Neural crest cell (in vitro differentiated cells): ENCODE measurements at places on chromosomes 7 and 10. TPM values are rescaled to one million over a fixed set of nuclear protein-coding genes. Genes with fewer than 3 reads are reported as not detected.

The SLC16A9 gene
- total RNA-seq = 21.0 and 23.1 TPM in 2 replicates

The LRIT1 gene
- total RNA-seq = not detected in 2 replicates

The IFIT1B gene
- total RNA-seq = not detected in 2 replicates

The GOLGA7B gene
- 0.30 and 0.36 TPM in 2 replicates for total RNA-seq

The EIF3A gene
- total RNA-seq = 163 and 169 TPM in 2 replicates

The CALCR gene
- total RNA-seq = 0.07 TPM in 1 of 2 replicates, not detected in the other

DNA sequence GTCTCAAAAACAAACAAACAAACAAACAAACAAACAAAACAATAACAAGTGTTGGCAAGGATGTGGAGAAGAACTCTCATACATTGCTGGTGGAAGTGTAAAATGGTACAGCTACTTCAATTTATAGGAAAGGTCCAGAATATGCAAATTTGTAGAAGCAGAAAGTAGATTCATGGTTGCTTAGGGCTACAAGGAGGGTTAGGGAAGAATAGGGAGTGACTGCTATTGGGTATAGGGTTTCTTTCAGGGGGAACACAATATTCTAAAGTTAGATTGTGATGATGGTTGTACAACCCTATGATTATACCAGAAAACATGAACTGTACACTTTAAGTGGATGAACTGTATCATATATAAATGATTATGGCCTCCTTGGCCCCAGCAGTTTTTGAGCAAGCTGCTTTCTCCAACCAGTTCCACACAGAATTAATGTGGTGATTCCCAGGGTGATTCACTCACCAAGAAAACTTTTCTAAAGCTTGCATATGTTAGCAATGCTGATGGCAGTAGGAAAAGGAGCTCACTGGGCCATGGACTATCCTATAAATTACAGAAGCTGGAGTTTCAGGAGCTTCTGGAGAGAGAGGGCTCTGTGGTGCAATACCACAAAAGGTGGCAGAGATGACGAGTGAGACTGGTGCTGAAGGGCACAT lies 52.8 kb upstream of the KCNIP2 start:
- DNase-seq = no peak

DNA sequence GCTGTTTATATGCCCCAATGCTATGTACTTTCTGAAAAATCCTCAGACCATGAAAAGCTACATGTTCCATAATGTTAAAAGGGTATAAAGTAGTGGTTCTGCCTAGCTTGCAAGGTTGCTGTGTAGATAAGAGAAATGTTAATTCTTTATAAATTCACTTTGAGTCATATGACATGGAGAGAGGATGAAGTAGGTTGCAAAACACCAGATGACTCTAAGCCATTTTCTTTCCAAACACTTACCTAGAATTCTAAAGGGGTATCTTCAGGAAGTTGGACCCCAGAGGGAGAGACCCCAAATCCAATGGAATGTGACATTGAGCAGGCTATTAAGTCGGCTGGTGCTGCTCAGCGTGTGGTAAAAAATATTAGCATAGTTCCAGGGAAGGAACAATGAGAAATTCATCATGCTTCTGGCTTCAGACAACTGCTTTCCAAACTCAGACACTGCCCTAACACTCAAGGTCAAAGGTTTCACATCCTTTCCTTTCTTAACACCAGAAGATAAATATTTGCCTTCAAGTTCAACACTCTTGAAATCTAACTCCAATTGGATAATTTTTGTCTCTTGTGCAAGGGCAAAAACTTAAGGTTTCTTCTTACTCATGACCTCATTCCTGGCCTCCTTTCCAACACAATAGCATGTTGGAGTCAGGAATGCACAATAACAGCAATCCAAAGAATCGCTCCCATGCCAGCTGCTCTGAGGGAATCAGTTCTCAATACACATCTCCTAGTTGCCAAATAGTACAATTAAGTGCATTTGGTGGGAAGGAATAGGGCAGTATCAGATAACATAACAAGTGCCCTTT lies 100.7 kb upstream of the AFAP1L2 start:
- no peak for DNase-seq

DNA sequence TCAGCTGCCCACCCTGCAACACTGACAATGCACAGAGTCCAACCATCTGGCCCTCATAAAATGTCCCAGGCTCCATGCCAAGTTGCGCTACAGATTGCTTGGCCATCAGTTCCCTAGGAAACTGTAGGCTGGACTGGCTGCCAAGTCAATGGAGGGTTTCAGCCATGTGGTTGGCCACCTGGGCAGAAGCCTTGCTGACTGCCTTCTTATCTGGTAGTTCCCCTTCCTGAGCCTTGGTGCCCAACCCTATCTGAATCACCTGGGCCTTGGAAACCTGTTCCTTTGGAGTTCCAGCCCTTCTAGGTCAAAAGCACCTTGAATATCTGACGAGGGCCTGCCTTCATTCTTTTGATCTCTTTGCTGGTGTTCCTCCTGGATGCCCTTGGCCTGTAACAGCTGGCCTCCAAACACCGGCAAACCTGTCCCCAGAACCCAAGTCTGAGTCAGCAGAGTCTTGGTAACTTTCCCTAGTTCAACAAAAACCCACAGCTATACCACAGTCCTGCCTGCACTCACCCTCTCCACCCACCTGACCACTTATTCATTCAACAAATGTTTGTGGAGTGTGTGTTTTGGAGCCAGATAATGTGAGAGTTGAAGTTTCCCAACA lies 37.4 kb upstream of the KDM7A start:
- no peak for DNase-seq

DNA sequence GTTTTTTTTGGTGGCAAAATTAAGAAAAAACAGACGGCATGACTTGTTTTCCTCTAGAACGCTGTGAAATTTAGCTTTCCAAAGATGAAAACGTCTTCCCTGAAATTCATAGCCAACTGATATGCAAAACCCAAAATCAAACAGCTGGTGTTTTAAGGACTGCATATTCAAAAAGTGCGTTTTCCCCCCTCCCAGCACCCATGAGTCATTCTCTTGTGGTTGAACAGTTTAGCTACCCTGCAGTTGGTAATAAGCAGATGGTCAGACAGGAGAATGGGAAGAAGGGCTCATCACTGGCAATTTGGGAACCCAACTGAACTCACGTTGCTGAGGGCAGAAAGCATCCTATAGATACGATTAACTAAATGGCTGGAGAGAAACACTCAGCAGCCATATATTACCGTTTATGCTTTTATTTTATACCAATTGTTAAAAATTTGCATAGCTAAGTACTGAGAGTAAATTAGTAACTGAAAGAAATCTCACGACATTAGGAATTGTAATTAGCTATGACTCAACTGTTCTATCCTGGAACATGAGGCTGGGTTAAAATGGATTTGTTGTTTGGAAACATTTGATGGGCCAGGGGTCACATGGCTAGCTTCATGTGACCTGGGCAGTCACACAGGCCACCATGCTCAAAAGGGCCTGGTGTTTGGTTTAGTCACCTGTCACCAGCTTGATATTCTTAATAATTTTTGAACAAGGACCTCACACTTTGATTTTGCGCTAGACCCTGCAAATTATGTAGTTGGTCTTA lies 343.1 kb downstream of the PHTF2 start:
- no peak for DNase-seq

DNA sequence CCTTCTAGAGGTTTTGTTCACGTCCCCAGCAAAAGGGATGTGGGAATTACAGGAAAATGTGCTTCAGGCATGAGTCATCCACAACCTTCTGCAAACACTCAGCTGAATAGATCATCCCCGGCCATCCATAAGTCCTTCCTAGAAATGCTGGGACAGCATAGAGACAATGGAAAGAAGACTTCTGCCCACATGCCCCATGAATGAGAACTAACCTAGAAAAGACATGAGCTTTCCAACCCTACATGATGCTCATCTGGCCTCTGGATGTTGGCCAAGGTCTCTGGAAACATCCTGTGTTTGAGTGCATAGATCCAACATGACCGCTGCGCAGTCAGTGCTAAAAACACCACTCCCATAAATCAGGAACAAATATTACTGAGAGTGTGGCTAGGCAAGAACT lies 277.5 kb downstream of the PLXNA4 start:
- DNase-seq = no peak

- DNase-seq = no peak
These were observed 85.6 kb upstream of the CAPZA2 start for GRCh38 chr7:116776610-116777289.

GRCh38 chr10:50234486-50234885 lies 16.8 kb downstream of the ASAH2 start:
- DNase-seq = no peak

- no peak for DNase-seq
These were observed at the start of gene IFIT1 for GRCh38 chr10:89391907-89392756. Gene IFIT1, plus strand, starts transcription at chr10:89392623. Its CDS starts 90 bp downstream, at chr10:89392713.

GRCh38 chr7:130937830-130938229 lies 203.8 kb upstream of the KLF14 start:
- no peak for DNase-seq

- no peak for DNase-seq
These were observed 29.2 kb downstream of the COA1 start for GRCh38 chr7:43700059-43700501.

DNA sequence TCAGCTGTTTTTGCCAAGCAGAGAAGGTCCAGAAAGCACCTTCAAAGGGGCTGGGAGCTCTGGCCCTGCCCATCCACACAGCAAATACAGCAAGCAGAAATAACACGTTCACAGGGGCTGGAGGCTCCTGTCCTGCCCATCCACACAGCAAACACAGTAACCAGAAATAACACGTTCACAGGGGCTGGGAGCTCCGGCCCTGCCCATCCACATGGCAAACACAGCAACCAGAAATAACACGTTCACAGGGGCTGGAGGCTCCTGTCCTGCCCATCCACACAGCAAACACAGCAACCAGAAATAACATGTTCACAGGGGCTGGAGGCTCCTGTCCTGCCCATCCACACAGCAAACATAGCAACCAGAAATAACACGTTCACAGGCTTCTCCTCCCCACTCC lies 558.1 kb downstream of the PTPRN2 start:
- no peak for DNase-seq

- no peak for DNase-seq
These were observed at the start of gene PLA2G12B for GRCh38 chr10:72954596-72955554. Gene PLA2G12B, minus strand, starts transcription at chr10:72954806. Its CDS starts 121 bp downstream, at chr10:72954685.

DNA sequence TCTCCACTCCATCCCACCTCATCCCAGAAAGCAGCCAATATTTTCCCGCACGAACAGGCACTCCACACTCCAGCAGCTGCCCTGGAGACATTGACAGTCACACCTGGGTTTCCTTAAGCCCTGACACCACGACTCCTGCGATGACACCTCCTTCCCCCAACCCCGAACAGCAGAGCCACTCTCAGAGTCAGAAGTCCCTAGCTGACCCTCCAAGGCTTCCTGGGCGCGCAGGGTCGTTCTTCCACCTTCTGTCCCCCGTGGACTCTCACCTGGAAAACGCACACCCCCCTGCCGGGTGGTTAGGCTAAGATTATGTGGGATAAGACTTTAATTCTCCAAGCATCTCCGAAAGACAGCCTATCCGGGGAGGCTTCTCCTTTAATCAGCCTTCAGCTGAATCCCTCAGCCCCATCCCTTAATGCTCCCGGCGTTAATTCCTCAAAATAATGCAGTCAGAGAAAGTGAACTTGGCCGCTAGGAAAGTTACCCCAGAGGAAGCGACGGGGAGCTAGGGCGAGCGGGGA lies 1.1 kb downstream of the DENND11 start:
- DNase-seq = no peak

- DNase-seq = no peak
These were observed 8.3 kb upstream of the WASL start for GRCh38 chr7:123757095-123757494.

- no peak for DNase-seq
These were observed 52.3 kb upstream of the MSMB start for GRCh38 chr10:46098386-46098785.

- DNase-seq = no peak
These were observed 140.8 kb upstream of the NFE2L3 start for GRCh38 chr7:26011039-26011696.

GRCh38 chr10:84798312-84798711 lies 469.9 kb downstream of the CCSER2 start:
- DNase-seq = no peak
